ENCODE measurements at places on chromosomes 3 and 15.

- DNase-seq = no peak
Observed at GRCh38 chr3:27209617-27210264, 159.4 kb downstream of the NEK10 start.

GRCh38 chr3:106714400-106714799 lies 662.8 kb upstream of the CCDC54 start:
- no peak for DNase-seq

DNA sequence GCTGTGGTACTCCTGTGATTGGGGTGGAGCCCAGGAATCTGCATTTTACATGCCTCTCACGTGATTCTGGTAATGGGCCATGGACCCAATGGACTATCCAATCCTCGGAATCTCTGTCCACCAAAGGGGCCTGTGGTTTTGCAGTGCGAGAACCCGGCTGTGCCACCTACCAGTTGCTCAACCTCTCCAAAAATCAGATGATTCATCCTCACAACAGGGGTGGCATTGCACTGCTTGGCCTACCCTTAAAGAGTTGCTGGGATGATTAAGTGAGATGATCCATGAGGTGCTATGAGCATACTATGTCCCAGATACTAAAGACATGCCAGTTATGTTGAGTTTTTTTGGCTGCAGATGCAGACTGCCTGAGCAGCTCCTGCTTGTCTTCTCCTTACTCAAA lies 5.1 kb downstream of the ANP32A start:
- DNase-seq = no peak

DNA sequence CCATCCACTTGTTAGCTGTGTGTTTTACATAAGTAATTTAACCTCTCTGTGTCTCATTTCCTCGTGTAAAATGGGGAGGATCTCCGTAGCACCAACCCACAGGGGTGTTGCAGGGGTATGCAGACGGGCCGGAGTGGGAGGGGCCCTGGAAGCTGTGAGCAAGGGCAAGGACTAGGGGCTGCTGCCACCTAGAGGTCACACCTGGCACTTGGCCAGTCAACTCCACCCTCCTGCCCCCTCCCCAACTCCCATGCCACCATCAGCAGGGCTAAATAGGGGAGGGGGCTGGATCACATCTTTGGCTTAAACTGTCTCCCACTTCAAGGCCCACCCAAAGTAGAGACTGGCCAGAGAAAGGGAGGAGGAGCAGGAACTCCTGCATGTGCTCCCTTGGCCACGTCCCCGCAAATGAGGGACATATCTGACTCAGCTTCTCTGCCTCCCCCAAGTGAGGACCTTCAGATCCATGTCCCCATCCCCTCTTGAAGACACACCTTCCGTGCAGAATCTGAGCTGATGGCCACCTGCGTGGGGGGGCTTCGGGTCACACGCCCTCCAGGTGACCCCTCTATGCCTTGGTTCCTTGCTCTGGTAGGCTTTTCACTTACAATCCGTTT lies 2.6 kb downstream of the CCDC9B start:
- peak; percentile 79 for DNase-seq

GRCh38 chr3:47475029-47475569 lies 642 bp downstream of the SCAP start:
- no peak for DNase-seq

GRCh38 chr3:119681279-119681678 lies 4.1 kb upstream of the COX17 start:
- no peak for DNase-seq

- DNase-seq = no peak
Observed at GRCh38 chr3:150097588-150097890, 126.8 kb upstream of the PFN2 start.

DNA sequence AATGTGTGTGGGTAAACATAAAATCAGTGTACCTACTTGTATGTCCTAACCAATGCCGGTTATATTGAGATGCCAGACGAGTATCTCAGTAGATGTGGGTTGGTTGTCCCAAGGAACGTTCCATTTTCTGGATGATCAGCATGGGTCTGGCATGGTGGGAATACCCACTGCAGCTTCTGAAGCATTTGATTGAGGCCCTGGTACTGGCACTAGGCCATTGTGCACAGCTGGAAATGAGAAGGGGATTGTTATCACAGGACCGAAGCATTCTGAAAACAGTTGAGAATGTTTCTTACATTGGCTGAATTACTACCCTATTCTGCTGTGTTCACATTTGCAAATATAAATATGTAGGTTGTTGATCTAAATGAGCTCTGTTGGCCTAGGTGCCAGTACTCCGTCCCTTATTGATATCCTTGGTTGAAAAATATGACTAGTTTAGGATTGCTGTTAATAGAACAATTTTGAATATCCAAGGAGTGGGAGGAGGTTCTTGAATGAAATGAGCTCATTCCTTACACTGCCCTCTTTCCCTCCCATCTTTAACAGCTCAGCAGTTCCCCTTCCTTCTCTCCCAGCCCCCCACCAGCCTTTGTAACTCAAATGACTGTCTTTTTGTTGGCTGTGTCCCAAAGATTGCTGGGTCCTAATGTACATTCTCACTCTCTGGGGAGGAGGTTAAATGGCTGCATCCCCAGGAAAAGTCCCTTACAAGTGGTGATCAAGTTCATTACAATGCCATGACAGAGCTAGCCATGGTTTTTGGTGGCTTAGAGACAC lies 293.3 kb upstream of the TPM1 start:
- DNase-seq = no peak

GRCh38 chr3:142894493-142894892 lies 5.6 kb upstream of the PCOLCE2 start:
- no peak for DNase-seq

GRCh38 chr15:23467110-23467600 lies 20.1 kb upstream of the GOLGA6L2 start:
- no peak for DNase-seq

- no peak for DNase-seq
Observed at GRCh38 chr15:71761649-71762048, 48.7 kb upstream of the NR2E3 start.

DNA sequence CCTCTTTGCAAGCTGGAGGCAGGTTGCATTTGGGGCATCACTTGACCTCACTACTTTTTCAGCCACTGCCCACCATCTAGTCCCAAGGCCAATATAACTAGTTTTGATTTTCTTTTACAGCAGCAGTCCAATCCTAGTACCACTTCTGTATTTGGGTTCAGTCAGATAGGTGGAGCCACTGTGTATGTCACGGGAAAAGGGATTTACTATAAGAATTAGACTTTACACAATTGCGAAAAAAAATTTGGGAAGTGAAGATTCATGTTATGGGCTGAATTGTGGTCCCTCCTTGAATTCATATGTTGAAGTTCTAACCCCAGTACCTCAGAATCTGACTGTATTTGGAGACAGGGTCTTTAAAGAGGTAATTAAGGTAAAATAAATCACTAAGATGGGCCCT lies 37.4 kb upstream of the NMNAT3 start:
- DNase-seq = no peak

DNA sequence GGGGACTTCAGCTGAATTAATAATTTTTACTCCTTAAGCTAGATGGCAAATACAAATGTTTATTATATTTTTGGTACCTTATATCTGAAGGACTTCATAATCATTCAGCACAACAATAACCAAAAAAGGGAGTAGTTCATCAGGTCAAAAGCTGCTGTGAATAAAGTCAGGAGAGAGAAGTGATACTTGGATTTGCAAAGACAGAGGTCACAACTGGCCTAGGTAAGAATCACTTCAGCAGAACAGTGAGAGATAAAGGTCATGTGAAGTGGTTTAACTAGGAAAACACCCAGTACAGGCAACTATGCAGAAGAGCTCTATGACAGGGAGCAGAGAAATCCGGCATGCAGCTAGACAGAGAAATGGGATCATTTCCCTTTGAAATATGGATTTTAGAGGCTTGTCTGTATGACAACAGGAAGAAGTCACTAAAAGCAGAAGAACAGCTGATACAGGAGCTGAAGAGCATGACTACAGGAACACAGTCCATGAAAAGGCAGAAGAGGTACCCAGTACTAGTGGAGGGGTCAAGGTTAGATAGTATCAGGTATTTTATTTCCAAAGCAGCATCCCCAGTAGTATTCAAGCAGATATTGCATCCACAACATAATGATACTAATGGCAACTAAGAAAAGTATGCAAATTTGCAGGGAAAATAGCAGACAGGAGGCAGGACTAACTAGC lies 25.7 kb downstream of the ZMAT3 start:
- DNase-seq = no peak

DNA sequence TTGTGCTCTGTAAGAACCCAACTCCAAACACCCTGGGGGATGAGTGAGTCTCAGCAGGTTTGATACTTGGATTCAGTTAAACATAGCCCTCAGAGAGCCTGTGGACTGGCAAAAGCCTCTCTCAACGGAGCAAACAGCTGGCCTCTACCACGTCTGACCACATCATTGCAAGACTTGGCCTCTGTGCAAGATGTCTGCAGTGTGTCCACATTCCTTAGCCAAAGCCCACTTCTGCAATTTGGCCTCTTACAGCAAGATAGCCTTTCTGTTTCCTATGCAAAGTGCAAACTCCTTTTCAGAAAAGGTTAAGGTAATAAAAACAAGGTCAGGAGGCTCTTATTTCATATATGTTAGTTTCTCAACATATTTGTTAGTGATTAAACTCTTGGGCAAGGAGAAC lies 27.9 kb downstream of the FBN1 start:
- DNase-seq = peak; percentile 22

Measured in left ventricle myocardium inferior (tissue), 1 donor.